ENCODE measurements at places on chromosomes 12 and 14.

DNA sequence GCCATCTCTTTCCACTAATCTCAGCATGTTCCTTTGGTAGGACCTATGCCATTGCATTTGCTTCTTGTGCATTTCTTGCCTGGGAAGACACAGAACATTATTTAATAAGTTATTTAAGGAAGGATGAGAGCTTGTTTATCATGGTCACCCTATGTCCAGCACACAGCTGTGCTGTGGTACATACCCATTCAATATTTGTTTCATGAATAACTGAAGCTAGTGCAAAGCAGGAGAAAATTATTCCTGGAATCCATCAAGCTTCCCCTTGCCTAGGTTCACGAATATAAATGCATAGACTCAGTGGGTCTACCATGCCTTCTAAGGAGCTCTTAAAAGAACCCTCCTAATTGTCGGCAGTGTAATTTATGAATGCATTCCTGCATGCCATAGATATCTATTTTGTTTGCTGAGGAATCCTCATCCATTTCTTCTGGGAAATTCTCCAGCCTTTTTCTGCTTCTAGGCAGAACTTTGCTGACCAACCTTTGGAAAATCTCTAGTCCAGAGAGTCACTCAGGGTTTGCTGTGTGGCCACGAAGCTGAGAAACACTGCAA, 599.8 kb upstream of the TMEM132C start:
- DNase-seq, result no peak

DNA sequence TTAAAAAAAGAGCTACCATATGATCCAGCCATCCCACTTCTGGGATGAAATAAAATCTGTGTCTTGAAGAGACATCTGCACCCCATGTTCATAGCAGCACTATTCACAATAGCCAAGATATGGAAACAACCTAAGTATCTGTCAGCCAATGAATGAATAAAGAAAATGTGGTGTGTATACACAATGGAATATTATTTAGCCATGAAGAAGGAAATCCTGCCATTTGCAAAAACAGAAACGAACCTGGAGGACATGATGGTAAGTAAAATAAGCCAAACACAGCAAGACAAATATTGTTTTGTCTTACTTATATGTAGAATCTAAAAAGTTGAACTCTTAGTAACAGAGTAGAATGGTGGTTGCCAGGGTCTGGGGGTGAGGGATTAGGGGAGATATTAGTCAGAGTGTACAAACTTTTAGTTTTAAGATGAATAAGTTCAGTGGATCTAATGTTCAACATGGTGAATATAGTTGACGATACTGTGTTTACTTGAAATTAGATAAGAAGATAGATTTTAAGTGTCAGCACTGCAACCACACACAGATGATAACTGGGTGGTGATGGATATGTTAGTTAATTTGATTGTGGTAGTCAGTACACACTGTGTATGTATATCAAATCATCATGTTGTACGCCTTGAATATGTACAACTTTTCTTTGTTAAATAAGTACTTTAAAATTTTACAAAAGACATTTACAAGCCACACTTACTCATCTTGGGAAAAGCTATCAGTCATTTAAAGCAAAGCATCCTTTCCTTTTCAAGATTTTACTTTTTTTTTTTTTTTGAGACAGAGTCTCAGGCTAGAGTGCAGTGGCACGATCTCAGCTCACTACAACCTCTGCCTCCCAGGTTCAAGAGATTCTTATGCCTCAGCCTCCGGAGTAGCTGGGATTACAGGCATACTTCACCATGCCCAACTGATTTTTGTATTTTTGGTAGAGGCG, 89.9 kb downstream of the BICD1 start:
- no peak for DNase-seq

- DNase-seq, result no peak
Observed at GRCh38 chr14:23319746-23320583, 1.3 kb upstream of the PABPN1 start.

DNA sequence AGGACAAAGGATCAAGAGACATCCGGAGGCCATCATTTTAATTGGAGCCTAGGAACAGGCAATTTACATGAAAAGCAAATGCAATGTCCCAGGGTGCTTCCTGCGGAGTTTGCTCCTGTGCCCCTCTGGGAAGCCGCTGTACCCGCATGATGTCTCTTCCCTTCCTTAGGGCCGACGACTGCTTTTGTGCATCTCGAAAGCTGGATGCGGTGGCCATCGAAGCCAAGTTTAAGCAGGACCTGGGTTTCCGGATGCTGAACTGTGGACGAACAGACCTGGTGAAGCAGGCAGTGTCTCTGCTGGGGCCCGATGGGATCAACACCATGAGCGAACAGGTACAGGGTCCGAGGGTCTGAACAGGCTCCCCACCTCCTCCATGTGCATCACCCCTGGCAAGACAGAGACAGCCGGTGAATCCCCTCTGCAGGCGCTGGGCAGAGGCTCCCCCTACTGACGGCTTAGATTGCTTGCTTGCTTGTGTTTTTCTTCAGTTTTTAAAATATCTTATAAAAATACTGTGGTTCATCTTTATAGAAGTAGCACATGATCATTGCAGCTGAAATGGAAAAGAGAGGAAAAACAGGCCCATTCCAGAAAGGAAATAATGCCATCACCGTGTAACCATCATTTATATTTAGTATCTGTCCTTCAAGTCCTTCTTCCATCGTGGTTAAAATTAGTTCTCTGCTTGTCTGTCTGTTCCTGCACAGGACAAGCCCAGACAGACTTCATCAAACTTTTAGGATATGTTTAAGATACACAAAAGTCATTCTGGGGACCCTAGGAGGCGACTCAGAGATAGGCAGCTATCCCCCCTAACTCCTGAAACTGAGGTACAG, 75.4 kb upstream of the PWP1 start:
- DNase-seq, result peak; percentile 34

- no peak for DNase-seq
Observed at GRCh38 chr14:105093038-105093430, 27.8 kb upstream of the GPR132 start.

DNA sequence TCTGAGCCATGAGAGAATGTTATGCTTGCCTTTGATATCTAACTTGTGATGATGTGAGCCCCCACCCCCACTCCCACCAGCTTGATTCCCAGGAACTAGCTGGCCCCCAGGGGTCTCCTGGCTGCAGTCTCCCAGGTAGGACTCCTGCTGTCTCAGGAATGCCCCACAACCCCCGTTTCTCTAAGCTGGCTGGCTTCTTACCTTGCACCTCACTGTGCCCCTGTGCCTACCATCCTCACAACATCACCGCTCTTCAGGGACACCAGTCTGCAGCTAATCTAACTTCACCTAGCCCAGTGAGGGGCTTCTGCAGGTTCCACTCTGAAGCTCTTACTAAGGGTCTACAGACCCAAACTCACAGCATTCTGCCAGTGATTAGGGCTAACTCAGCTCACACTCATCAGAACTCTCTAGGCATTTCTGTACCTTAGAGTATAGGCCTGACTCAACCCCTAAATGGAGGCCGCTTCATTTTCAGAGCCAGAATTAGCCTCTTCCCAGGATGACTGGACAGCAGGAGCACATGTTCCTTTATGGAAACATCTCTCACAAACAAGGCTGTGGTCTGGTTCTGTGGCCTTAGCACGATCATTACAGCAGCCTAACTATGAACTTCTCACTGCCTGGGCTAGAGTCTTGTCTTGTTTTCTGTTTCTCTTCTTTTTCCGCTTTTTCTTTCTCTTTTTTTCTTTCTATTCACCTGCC, 72.8 kb upstream of the IFNG-AS1 start:
- DNase-seq, result no peak

- DNase-seq, result no peak
Observed at GRCh38 chr14:30156571-30156970, 228.9 kb upstream of the PRKD1 start.

All from bronchial epithelial cell (primary cell).